Stimulated activated CD4-positive, alpha-beta T cell treated with anti-CD3 and anti-CD28 coated beads, Interleukin-15, amount 100 ng/mL, for 48 hours (primary cell): ENCODE measurements at places on chromosomes 7 and 10.

DNA sequence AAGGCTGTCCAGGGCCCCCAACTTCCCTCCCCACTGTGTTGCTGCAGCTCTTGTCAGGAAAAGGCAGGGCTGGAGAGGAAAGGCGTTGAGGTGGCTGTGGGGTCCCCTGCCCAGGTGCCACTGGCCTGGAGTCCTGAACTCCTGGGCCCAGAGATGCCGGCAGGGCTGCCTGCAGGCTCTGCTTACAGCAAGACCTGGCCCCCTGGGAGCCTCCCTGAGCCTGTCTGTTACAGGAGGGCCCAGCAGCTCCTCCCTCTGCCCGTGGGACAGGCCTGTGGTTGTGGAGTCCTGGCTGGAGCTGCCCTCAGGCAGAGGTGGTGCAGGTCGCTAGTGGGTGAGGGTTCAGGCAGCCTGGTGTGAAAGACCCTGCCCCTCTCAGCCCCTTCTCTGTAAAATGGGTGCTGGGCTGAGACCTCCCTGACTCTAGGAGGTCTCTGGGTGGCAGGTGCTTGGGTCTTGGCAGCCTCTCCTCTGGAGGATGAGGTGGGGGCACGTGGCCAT is 9.9 kb downstream of the ANTXRL start:
- no peak for DNase-seq

DNA sequence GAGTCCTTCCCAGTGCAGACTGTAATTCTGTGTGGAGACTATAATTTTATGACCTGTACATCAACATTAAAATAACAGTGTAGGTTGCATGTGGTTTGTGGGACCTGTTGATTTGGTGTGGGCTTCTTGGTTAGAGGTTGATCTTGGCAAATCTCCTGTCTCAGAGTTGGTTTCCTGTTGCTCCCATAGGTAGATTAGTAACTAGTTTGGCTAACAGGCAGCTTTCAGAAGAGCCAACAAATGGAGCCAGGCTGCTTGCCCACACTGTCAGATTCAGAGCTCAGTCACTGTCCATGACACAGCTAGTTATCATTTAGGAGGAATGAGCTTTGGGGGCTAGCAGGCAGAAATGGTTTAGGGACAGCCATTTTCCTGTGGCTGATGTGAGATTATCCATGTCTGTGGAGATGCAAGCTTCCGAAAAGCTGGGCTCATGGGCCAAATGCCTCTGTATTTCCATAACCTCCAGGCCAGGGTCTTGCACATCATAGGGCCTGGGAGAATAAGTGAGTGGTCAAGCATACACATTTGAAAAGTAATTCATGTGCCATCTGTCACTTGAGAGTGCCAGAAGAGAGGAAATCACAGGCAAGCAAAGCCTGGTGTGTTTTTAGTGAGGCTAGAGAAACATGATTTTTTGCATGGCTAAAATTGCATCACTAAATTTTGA is 33.4 kb downstream of the CCM2 start:
- DNase-seq: no peak

GRCh38 chr7:74223711-74224510 is 14.1 kb downstream of the LAT2 start:
- no peak for DNase-seq

- DNase-seq: no peak
Measured at GRCh38 chr10:129426606-129427005, 40.4 kb upstream of the MGMT start.

DNA sequence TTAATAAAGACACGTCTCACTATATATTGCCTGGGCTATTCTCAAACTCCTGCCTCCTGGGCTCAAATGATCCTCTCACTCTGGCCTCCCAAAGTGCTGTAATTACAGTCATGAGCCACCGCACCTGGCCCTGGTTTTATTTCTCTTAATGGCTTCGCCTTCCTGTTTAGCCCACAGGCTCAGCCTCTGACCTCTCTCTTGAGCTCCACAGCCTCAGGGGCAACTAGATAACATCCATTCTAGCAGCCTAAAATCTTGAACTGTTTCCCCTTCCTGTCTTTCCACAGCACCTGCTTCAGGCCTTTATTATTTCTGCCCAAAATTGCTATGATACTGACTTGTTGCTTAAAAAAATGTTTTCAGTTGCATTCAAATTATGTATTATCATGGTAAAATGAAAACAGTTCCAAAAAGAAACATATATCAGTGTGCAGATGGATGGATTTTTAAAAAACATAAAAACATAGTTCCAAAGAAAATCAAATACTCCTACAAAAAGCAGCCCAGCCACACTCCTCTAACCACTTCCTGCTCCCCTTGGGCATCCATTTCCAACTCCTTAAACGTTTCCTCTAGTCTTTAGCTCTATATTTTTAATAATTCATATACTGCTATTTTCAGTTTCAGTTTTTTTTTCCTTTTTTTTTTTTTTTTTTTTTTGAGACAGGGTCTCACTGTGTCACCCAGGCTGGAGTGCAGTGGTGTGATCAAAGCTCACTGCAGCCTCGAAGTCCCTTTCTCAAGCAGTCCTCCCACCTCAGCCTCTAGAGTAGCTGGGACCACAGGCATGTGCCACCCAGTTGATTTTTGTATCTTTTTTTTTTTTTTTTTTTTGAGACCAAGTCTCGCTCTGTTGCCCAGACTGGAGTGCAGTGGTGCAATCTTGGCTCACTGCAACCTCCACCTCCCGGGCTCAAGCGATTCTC is 5.1 kb upstream of the BAZ1B start:
- DNase-seq: no peak
